ENCODE measurements at places on chromosomes 11 and 22.
A peak's percentile ranks its signal among the peaks of the same experiment; 100 is the strongest.

- DNase-seq, result no peak
Observed at GRCh38 chr11:61539831-61540357, 31.3 kb downstream of the LRRC10B start.

DNA sequence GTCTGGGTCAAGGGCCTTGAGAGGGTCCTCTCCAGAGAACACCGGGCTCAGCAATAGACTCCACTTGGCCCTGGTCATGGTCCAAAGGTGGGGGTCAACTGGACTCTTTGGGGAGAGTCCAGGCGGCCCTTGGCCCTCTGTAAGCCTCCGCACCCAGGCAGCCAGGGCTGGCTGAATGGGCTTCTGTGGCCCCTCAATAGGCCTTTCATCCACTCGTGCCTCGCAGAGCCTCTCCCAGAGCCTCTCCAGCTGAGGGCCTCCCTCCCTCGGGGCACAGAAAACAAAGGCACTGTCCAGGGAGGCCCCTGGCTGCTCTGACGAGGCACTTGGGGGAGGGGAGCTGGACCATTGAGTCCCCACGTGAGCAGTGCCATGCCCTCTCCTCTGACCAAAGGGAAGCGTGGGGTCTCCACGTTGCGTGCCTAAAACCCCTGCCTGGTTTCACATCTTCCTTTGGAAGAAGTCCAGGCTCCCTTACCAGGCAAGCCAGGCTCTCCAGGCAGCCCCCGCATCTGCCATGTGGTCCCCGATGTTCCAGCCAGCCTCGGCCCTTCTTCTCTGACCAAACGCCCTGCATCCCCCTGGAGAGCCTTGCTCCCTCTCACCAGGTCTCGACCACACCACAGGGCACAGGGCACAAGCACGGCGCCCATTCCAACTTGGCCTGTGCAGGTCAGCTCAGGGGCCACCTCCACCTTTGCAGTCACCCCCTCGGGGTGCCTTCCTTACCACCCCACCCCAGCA, 15.5 kb downstream of the KIAA0930 start:
- no peak for DNase-seq

DNA sequence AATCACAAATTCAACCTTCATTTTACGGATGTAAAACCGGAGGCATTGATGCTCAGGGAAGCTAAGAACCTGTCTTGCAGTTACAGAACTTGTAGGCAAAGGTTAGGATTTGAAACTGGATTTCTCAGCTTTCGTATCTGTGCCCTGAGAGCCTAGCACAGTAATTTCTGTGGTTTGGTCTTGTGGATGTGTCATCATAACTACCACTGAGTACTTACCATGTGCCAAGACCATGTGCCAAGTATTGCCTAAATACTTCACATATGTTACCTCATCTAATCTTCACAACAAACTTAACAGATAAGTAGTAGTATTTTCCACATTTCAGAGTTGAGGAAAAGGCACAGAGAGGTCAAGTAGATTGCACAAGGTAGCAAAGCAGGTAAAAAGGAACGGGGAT, 140.7 kb downstream of the NXPE2 start:
- DNase-seq, result no peak

DNA sequence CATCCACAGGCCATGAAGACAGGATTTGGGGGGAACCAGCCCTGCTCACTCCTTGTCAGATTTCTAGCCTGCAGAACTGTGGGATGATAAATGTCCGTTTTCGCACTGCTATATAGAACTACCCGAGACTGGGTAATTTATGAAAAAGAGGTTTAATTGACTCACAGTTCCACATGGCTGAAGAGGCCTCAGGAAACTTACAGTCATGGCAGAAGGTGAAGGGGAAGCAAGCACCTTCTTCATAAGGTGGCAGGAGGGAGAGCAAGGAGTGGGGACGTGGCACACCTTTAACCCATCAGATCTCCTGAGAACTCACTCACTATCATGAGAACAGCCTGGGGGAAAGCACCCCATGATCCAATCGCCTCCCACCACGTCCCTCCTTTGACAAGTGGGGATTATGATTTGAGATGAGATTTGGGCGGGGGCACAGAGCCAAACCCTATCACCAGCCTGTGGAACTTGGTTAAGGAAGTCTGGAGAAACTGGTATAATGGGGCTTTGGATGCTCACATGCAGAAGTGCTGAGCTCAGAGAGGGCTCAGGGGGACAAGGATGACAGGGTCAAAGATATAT, 50.7 kb downstream of the MYEOV start:
- no peak for DNase-seq

- DNase-seq, result no peak
Observed at GRCh38 chr11:13090228-13090708, 81.2 kb downstream of the RASSF10 start.

GRCh38 chr22:23068096-23068831, 2.1 kb upstream of the GNAZ start:
- no peak for DNase-seq

- DNase-seq, result no peak
Observed at GRCh38 chr11:10970926-10971325, 113.1 kb upstream of the ZBED5 start.

- DNase-seq, result peak; percentile 16
Observed at GRCh38 chr11:88421530-88421929, 84.0 kb upstream of the CTSC start.

DNA sequence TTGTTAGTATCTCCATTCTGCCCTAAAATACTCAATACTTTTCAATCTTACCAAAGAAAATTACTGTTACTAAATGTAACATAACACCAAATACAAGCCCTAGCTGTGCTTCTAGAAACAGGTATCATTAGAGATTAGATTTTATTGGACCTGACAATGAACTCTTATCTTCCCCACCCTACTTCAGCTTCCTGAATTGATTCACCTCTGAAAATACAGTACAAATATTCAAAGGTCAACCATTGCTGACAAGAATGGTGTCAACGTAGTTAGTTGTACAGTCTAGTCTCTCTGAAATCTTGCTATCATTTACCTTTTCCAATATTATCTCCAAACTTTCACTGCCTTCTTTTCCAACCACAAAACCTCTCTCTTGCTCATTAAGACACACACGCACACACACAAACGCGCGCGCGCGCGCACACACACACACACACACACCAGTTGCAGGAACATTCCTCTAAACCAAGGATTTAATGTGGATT, 22.4 kb downstream of the LRRC4C start:
- no peak for DNase-seq

- no peak for DNase-seq
Observed at GRCh38 chr22:22388090-22388489, 120.5 kb downstream of the ZNF280B start.

DNA sequence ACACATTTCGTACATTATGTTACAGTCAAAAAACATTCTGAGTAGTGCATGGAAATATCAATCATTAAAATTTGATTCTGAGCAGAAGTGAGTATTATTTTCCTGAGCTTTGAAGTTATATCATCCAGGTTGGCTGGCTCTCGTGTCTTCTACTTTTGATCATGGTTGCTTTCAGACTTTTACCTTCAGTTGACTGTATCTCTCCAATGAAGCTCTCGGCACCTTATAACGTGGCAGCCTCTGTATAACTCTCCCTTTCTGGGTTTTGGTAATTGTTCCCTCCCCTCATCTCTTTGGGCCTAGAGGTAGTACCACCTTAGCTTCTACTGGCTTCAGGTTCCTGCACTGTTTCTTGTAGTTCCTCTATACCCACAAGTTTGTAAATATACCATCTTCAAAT, 12.2 kb downstream of the SFI1 start:
- DNase-seq, result no peak

GRCh38 chr22:24954114-24954463, 1.6 kb downstream of the KIAA1671 start:
- no peak for DNase-seq

DNA sequence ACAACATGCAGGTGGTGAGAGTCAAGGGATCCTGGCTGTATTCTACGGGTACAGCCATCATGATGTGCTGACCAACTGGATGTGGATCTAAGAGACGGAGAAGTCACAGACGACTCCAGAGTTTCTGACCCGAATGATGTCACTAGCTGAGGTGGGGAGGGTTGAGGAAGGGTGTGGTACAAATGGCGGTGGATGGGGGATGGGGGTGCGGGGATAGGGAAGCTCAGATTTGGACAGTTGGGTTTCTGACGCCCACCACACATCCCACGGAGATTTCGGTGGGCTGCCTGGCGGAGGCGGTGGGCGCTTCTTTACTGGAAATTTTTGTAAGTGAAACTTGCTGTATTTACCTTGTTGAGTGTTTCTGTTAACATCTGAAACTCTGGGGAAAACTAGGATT, 126.7 kb downstream of the OSBP2 start:
- DNase-seq, result no peak

DNA sequence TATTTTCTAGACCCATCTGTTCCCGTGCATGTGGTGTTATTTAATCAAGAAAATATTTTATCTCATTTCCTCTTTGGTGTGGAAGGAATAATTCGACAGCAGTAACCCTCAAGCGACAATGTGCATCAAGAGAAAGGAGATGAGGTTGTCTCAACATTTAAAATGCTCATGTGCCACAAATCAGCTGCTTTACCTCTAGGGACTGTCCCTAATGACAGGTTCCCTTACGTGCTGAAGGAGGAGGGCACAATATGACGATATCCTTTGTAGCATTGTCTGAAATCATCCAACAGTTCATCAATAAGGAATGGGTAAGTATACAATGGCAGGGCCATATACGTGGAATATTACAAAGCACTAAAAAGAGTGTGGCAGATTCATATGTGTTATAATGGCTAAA, 7.0 kb upstream of the SYN3 start:
- no peak for DNase-seq

DNA sequence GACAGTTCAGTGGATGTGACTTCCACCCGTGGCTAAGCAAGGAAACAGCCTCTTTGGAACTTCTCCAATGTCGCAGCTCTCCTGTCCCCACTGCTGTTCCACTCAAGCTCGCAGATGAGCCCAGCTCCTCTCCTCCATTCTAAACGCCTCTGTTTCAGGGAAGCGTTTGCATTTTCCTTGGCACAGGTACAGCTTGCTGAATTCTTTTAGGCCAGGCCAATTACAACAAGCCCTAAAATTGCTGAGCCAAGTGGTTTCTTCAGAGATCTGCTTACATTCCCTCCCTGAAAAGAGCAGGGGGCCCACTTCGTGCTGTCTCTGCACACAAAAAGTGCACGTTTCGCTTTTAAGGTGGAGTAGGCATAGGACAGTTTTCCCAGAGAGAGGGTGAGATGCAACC, 91.5 kb upstream of the BLID start:
- no peak for DNase-seq

DNA sequence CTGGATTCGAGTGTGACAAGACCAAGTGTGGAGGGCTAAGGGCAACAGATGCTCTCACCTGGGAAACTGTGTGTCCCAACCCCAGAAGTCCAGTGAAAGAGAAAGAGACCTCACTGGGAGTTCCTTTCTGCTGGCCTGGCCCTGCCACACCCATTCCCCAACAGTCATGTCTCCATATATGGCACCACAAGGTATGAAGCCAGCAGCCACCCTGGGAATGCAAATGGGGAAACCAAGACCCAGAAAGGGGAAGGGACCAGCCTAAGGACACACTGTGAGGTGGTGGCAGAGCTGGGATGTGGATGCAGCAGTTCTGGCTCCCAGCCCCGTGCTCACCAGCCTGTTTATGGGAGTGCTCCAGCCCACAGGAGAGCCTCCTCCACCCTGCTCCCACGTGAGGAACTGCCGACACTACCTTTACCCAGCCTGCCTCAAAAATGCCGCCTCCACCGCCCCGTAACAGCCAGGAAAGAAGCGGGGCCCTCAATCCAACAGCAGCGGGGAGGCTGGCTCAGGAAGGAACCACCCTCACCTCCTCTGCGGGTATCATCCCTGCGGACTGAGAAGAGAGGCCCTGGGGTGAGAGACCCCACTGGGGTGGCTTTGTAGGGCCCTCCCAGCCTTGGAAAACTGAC, 12.6 kb downstream of the LMO1 start:
- no peak for DNase-seq

DNA sequence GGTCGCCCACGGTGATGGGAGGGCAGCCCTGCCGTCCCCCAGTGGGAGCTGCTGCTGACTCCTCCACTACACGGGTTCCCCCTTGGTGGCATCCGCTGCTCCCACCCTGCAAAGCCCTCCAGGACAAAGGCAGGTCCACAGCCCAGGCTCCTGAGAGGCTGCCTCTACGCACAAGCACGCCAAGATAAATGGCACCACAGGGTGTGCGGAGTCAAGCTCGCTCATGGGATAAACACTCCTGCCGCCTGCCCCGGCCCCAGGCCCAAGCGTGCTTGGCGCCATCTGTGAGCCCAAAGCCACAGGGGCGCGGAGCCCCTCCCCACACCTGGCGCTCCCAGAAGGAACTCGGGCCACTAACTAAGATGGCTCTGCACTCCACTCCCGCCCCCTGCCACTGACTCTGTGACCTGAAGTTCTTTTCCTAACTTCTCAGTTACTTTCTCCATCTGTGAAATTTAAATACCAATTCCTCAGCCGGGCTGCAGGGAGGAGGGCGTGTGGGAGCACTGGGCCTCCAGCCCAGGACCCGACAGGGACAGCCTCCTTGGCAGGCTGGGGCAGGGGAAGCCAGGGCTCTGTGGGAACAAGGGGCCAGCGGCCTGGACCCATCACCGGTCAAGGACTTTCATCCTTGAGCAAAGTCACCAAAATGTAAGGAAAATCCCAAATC, 14.9 kb downstream of the EHD1 start:
- DNase-seq, result no peak

DNA sequence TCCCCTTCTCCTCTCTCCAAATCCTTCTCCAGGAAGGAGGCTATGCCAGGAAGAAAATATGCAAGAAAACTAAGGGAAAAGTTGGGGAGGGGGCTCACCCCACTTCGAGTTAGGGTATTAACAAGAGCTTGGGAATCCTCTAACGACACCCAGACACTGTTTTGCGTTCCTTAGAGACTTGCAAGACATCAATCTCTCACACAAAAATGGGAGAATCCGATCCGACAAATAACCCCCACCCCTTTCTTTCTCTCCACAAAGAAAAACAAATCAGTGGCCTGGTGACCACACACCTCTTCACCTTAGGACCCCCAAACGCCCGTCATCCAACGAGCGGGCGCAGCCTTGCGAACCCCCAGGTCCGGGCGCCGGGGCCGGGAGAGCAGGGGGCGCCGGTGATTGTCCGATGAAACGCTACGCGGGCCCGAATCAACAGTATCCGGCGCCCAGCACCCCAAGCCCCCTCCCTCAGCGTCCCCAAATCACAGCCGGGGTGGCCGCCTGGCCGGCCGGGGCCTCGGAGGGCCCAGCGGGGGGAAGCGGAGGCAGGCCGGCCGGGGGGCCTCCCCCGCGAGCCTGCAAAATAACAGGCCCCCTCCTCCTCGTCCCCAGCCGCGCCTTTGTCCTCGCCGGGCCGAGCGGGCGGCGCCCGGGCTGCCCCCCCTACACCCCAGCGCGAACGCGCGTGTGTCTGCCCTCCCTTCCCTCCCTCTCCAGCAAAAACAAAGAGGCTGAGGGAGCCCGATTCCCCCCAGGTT, 690 bp downstream of the CSNK1E start:
- DNase-seq, result no peak

DNA sequence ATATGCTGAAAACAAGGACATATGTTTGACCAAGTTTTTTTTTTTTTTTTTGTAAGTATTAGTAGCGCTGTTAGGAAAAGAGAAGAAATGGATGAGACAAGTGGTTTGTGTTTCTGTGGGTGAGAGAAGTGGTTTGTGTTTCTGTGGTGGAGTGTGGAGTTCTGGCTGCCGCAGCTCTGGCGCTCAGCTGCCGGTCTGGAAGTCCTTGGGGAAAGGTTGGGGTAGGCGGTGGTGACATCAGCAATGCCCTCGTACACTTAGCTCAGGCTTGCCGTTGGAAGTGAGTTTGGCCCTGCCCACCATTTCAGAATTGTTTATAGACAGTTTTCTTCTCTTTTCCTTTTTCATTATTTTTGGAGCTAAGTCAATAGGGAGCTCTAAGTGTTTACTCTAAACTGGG, 116.6 kb downstream of the TBC1D22A start:
- DNase-seq, result no peak

- DNase-seq, result no peak
Observed at GRCh38 chr11:116422556-116422955, 350.2 kb downstream of the BUD13 start.
